Hematopoietic multipotent progenitor cell treated with erythropoietin and hydrocortisone succinate and interleukin-3 and kit ligand, for 8 days (in vitro differentiated cells): ENCODE measurements at places on chromosomes 2 and 18.

- DNase-seq: no peak
Measured at GRCh38 chr2:124269348-124269747, 244.3 kb downstream of the CNTNAP5 start.

GRCh38 chr2:100674666-100675065 lies 111.9 kb downstream of the PDCL3 start:
- DNase-seq: no peak

GRCh38 chr2:54815148-54815539 lies 91.7 kb downstream of the EML6 start:
- no peak for DNase-seq

GRCh38 chr2:155815851-155816250 lies 516.7 kb downstream of the NR4A2 start:
- peak; percentile 20 for DNase-seq

- no peak for DNase-seq
Measured at GRCh38 chr2:85747441-85747840, 6.3 kb upstream of the ATOH8 start.

GRCh38 chr2:134790487-134790886 lies 47.9 kb upstream of the ACMSD start:
- DNase-seq: no peak

DNA sequence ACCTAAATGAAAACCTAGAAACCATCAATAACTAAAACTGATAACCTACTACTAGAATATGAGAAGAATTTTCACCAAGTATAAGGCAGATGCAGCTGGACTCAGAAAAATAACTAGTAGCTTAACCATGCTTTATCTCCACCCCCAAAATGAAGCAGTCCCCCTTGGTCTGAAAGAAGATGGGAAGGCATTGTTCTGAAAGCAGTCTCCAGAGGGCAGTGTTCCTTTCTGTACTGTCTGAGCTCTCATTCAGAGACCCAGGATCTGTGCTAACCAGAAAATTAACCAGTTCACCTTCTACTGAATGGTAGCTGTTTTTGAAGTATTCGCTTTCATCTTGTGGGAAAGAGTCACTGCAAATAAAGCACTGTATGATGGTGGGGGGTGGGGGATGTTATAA lies 273.0 kb downstream of the PDE11A start:
- DNase-seq: peak; percentile 4

DNA sequence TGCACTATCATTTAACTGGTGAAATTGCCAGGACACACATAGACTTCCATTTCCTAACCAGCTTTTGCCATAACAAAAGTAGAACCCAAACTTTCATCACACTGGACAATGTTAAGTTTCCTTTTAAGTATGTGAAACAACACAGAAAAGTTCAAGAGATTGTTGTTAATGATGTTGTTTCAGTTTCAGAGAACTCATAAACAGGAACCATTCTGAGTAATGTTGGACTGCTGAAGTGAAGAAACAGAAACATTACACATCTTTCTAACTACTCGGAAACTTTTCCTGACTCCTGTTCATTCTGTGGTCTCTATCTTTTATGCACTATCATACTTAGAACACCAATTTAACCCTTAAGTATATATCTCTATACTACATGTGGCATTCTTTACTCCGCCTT lies 179.2 kb downstream of the RIT2 start:
- no peak for DNase-seq

- no peak for DNase-seq
Measured at GRCh38 chr18:35807811-35808335, 164.6 kb upstream of the RMP24 start.

GRCh38 chr2:195662138-195662537 lies 5.1 kb downstream of the SLC39A10 start:
- peak; percentile 59 for DNase-seq

DNA sequence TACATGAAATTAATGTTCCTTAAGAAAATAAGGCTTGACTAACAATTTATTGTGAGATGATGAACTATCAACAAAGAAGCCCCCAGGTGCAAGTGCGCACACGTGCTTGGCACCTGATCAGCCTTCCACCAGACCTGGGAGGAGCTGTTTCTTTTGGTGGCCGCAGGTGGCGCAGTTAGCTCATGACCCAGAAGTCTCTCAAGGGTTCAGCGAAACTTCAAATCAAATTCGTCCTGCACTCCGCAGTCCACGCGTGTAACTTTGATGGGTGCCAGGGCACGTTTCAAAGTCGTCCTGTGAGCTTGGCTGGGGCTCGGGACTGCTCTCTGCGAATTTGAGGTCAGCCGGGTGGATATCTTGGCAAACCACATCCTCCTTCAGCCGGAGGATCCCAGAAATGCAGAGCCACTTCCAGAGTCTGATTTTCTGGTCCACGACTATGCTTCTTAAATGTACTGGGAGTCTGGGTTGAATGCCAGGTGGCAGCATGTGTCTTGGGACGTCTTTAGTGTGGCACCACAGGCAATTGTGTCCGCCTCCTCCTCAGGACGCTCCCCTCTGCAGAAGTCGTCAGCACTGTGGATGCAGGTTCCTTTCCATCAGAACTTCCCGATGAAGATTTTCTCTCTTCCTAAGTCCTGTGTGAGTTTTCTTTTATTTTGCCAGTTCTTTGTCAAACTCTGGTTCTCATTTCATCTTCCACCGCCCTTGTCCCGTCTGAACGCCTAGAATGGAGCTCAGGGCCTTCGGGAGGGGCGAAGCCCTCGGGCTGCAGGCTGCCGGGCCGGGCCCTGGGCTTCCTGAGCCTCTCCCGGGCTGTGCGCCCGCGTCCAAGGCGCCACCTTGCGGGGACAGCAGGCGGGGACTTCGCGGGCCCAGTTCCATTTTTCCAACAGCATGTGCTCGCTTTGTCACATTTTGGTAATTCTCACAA lies 61.3 kb upstream of the RAPGEF4 start:
- peak; percentile 37 for DNase-seq

DNA sequence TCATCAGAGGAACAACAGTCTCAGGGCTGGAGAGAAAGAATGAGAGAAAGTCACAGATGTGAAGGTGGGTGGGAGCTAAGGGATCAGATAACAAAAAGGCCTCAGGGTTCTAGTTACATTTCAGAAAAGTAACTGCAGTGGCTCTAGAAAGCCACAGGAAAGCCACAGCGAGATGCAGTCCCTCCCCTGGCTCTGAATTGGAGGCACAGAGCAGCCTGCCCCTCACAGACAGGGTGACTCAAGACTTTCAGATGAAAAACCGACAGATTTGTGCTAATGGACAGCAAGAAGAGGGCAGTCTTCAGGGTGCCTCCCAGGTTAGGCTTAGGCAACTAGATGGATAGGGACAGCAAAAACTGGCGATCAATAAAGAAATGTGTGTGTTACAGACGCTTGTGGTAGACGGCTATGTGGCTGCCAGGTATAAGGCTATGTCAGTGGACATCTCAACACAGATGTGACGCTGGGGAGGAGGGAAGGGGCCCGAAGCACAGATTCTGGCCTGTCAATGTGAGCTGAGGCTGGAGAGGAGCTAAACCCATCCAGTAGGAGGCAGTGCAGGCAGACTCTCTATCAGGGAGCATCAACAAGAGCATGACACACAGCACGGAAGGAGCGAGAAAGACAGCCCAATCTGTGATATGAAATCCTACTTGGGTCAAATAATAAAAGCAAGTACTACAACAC lies 26.2 kb downstream of the UNC50 start:
- peak; percentile 27 for DNase-seq

DNA sequence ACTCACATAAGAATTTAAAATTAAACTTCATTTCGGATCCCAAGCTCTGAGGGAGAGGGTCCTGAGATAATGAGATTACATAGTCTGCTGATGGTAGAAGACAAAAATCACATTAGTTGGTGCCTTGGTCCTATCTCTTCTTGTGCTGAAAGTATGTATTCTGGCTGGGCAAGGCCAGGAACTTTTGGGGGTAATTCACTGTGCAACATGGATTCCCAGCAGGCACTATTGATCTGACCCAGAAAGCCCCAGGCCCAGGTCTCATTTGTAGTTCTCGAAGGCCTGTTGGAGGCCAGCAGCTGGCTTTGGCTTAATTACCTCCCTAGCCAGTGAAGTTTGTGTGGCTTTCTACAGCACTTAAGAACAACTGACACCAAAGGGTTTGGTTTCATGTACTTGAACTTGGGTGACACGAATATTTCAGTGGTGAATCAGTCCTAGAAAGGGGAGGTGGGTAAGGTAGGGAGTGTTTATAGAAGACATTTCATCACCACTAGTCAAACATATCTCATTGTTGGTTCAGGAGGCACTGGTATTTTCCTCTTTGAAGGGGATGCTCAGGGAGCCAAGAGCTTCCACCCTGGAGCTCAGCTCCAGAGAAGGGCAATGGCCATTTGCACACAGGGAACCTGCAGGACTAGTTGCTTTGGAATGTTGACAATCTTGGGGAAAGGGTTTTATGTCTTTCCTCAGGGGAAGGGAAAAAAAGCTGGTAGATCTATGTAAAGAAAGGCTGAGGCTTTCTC lies 217.8 kb downstream of the OSR1 start:
- DNase-seq: no peak

GRCh38 chr2:97769711-97770110 lies 56.3 kb downstream of the ZAP70 start:
- no peak for DNase-seq

DNA sequence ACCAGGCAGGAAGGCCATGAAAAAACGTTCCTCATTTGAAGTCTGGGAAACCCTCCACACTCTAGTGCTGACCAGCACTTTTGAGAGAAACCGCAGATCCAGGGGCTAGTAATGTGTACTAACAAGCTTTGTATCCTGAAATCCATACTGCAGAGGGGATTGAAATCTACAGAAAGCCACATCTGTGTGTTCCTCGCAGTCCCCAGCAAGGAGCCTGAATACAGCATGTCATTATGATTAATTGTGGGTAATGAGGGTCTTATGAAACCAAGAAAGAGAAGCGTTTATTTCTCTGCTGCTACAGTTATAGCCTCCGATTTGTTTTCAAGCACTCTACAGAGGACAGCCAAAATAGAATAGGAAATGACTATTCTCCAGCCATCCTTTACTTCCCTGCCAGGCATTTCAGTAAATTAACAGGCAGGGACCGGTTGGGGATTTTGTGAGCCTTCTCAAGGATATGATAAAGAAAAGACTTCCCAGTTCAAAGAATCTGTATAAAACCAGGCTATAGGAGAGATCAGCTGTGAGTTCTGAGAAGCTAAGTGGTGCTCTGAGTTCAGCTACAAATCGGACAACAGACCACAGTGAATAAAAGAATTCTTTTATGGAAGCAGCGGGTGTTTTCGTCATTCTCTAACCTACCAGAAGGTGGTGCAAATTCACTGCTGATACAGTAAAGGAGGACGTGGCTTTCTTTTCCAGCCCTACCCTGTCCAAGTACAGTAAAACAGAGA lies 133.4 kb downstream of the INSIG2 start:
- DNase-seq: peak; percentile 60

DNA sequence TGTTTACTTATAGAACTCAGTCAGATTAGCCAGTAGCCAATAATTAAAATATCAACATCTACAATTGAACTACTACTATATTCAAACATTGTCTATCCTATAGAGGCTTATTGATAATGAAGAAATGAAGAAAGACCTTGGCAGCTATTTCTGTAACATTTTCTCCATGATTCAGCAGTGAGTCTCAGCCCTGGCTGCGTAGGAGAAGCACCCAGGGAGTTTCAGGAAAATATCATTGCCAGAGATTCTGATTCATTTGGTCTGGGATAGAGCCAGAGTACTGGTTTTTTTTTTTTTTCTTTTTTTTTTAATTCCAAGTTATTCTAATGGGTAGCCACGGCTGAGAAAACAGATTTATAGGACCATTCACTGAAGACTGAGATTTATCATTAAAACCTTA lies 404.8 kb downstream of the TXNL1 start:
- DNase-seq: no peak

- no peak for DNase-seq
Measured at GRCh38 chr18:9871244-9871746, 14.5 kb upstream of the TXNDC2 start.

DNA sequence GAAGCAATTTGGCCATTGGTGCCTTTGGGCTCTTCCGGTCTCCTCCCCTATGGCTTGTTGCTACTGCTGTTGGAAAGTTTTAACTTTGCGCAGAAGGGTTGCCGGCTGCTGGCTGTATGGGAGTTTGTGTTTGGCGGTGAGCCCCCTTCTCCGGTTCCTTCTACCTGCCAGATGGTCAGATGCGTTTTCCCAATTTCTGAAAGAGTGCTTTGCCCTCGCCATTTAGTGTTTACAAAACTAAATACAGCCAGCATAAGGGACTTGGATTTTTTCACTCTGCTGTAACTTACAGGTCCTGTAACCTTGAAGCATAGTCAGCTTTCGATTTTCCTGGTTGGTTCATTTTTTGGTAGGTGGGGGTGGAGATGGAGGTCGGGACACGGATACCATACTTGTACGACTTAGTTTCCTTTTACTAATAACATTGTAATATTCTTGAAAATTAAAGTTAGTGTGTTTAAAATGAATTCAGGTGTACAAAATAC lies 604 bp downstream of the COQ10B start:
- DNase-seq: peak; percentile 90

GRCh38 chr2:173048897-173049661 lies 26.6 kb upstream of the MAP3K20 start:
- no peak for DNase-seq

GRCh38 chr2:238024986-238025385 lies 35.8 kb upstream of the SCLY start:
- DNase-seq: no peak

GRCh38 chr2:55045780-55046179 lies 4.5 kb downstream of the RTN4 start:
- DNase-seq: no peak

- DNase-seq: peak; percentile 67
Measured at GRCh38 chr2:191020742-191021381, 6.9 kb upstream of the STAT1 start.

DNA sequence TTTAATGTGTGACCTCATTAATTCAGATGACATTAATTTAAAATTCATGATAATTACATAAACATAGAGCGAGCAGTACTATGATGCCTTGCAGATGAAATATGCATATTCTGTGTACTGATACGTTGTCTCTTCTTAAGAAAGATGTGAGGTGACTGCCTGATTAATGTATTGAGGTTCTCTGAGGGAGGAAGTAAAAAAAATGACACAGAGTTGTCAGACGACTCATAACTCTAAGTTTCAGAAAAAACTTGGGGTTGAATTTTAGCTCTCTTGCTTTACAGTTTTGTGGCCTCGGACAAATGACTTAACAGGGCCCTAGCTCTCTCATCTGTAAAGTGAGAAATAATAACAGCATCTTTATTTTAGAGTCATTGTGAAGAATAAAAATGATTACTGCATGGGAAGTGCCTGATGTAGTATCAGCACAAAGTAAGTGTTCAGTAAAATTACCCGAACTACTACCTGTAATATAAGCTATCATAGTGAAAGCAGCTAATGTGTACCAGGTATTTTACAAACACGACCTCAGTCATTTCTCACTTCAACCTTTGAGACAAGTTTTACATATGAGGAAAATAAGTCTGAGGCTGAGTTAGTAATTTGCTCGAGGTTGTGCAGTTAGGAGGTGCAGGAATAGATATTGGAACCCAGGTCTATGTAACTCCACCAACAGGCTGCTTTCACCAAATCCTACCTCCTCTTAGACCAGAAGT lies 65.3 kb downstream of the ALK start:
- DNase-seq: no peak

DNA sequence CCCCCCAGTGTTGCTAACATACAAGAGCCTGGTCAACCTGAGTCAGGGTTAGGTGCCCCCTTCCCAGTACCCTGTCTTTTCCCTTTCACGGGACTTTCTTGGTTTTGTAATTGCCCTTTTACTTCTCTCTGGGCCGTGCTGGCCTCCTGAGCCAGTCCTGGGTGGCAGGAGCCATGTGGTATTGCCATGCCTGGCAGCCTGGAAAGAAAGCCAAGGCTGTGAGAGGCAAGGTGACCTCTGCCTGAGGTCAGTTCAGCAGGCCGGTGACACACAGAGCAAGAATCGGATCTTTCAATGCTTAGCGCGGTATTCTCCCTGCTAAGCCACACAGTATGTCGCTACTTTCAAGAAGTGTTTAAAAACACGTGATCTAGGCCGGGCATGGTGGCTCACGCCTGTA lies 52.3 kb downstream of the C18orf63 start:
- DNase-seq: no peak

- DNase-seq: no peak
Measured at GRCh38 chr2:177394594-177394973, 2.0 kb downstream of the AGPS start.
